ENCODE measurements at places on chromosomes 2 and 18. TPM values are rescaled to one million over a fixed set of nuclear protein-coding genes. Genes with fewer than 3 reads are reported as not detected.

The ALK gene
- total RNA-seq = not detected

The CNNM3 gene
- total RNA-seq = 13.0 TPM

The RIT2 gene
- not detected for total RNA-seq

The VPS4B gene
- 22.1 TPM for total RNA-seq

The SLC9A2 gene
- 2.8 TPM for total RNA-seq

The VIT gene
- not detected for total RNA-seq

The TMEM200C gene
- not detected for total RNA-seq

The ZBTB7C gene
- total RNA-seq = 0.17 TPM

The VWC2L gene
- total RNA-seq = not detected

The AMER3 gene
- not detected for total RNA-seq

The C1QL2 gene
- total RNA-seq = 0.53 TPM

The EMX1 gene
- total RNA-seq = 0.08 TPM

The REG3G gene
- not detected for total RNA-seq

The PLGLB1 gene
- total RNA-seq = 0.48 TPM

The CDH2 gene
- 43.1 TPM for total RNA-seq

The WNT10A gene
- 0.10 TPM for total RNA-seq

The C2orf92 gene
- 0.66 TPM for total RNA-seq
